ENCODE measurements at places on chromosomes 6 and 20.

DNA sequence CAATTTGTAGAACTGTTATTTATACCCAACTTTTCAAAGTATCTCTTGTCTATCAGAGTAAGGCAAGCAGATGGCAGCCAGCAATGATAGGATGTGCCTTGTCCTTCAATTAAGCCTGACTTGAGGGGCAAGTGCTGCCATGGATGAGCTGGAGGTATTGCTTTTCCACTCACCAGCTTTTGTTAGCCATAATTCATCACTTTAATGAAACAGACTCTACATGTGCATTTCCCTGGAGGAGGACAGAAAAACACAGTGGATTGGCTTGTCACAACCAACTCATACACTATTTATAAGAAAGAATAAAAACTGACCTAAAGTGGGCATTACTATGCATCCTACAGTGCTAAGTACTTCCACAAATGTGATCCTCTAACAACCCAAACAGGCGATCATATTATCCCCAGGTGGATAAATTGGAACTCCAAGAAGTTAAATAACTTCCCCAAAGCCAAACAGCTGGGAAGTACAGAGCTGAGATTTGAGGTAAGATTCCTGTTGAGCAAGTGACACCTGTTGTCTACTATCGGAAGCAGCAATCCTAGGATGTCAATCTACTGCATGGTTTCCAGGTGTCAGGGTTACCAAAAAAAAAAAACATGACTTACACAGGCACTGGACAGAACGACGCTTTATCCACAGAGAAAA, 73.9 kb upstream of the NRSN1 start:
- DNase-seq: no peak

DNA sequence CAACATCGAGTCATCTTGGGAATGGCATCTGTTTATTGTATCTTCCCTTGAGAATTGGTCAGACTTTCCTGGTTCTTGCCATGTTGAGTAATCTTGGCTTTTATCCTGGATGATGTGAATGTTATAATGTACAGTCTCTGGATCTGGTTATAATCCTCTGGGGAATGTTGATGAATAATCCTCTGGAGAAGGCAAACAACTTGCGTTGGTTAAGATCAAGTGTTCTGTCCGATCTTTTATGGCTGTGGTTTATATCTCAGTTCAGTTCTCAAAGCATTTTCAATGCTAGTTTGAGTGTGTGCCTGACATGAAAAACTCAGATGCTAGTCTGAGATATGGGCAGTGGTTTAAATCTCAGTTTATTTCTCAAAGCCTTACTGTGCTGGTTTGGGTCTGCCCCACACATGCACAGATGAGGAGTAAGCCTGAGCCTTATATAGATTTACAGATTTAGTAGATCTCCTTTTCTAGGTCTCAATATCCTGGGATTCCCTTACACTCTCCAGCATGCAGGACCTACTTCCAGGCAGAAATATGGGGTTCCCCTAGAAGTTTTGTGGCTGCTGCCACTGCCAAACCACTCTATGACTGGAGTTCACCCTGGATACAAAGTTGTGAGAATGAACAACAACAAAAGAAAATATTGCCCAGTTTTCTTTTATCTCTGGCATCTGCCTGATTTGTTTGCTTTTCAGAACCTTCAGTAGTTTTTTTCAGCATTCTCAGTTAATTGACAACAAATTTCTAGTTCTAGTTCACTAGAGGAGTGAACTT, 191.8 kb upstream of the MAN1A1 start:
- no peak for DNase-seq

GRCh38 chr6:74073429-74073828, 377.4 kb downstream of the CD109 start:
- DNase-seq: no peak

DNA sequence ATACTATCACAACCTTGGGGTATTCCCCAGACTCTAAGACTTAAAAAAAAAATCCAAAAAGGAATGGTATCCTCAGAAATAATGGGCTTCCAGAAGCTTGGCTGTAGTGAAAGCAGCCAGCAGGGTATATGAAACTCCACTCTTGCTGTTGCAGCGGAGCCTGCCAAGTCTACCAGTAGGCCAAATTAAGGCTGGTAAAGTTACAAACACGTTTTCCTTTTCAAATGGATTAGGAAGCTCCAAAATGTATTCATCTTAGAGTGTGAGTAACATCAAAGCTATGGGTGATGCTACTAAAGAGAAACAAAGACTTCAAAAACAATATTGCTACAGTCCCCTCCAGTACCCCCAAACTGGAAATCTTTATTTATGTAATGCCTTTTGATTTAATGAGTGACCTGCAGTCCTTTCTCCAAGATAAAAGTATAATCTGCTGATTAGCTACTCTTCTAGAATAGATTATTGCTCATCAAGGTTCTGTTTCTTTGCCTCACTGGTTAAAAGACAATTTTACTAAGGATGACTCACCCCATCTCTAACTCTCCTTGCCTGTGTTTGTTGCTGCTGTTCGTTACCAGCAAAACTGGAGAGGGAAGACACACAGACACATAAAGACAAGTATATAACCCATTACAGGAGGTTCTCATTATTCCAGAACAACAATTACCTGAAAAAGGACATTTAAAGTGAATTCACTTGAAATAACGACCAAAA, 84.9 kb downstream of the BTBD9 start:
- no peak for DNase-seq

DNA sequence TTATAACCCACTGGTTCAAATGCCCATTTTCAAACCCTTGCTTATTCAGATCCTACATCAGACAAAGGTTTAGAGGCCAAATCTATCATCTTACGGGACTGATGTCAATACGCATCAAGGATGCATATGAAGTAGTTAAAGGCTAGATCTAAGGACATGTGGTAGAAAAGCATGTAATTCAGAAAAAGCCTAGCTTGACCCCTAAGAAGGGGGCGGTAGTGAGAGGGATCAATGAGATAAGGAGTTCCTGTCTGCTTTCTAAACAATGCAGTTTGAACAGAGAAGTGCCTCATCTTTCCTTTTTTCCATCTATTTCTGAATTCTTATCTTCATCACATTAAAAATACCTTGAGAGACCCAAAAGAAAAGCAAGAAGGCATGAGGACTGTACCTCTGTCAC, 237.7 kb downstream of the ARHGAP18 start:
- no peak for DNase-seq

DNA sequence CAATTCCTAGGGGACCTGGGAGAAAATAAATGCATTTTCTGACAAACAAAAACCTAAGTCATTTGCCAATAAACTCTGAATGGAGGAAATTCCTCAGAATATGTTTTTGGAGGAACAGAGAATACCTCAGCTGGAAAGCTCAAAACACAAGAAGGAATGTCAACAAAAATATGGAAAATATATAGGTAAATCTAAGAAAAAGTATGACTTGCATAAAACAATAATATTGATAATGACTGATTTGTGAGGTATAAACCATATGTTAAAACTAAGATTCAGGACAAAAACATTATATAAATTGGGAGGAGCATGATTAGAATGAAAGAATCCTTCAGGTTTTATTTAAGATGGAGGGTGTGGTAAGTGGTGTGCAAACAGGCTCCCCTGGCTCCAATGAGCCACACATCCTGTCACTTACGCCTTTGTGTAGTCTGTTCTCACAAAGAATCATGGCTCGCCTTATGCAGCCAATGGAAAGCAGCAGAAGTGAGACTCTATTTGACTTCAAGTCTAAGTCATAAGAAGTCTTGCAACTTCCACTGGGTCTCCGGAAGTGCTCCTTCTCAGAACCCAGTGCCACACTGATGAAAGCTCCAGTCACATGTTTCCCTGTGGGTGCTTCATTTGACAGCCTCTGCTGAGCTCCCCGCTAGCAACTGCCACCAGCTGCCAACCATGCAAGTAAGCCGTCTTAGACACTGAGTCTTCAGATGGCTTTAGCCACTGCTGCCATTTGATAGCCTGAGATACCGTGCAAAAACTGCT, 8.1 kb downstream of the CFAP61 start:
- no peak for DNase-seq

GRCh38 chr6:167356874-167357273, 32.0 kb downstream of the TTLL2 start:
- no peak for DNase-seq

- DNase-seq: no peak
These were observed 62.4 kb downstream of the FAM229B start for GRCh38 chr6:112149719-112150263.

DNA sequence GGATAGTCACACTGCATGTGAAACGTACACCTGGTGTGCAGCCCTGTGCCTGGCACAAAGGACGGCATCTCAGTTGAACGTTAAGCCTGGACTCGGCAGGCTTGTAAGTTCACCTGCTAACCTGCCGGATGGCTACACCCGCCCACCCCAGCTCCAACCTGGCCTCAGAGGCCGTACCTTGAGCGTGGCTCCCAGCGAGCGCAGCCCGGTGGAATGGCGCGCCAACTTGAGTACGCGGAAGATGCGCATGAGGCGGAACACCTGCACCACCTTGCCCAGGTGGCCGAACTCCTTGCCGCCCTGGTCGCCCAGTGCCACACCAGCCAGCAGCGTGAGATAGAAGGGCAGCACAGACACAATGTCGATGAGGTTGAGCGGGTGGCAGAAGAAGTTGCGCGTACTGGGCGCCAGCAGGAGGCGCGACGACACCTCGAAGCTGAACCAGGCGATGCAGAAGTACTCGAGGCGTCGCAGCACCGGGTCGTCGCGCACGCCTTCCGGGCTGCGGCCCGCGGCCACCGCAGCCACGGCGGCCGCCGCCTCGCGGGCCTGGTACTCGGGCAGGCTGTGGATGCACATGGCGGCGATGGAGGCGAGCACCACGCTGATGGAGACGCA, 3.3 kb downstream of the KCNS1 start:
- DNase-seq: no peak

- no peak for DNase-seq
These were observed 15.8 kb downstream of the CAGE1 start for GRCh38 chr6:7373739-7374138.

DNA sequence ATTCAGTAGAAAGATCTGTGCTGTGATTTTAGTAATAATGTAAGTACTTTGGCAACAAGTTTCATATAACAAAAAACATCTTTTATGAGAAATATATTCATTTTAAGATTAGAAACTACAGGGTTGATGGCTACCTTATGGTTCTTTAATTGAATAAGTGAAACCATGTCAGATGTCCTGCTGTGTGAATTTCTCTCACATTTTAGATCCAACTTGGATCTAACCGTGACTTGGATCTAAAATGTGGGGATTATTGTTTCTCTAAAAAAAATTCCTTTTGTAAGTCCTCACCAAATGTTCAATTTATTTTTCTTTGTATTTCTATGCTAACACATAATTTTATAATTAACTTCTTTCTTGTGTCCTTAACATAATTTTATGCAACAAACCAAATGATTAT, 30.4 kb downstream of the ZC2HC1B start:
- no peak for DNase-seq

- no peak for DNase-seq
These were observed 285.3 kb downstream of the EYA4 start for GRCh38 chr6:133526436-133526835.

GRCh38 chr20:56833427-56833826, 204.3 kb downstream of the TFAP2C start:
- no peak for DNase-seq

DNA sequence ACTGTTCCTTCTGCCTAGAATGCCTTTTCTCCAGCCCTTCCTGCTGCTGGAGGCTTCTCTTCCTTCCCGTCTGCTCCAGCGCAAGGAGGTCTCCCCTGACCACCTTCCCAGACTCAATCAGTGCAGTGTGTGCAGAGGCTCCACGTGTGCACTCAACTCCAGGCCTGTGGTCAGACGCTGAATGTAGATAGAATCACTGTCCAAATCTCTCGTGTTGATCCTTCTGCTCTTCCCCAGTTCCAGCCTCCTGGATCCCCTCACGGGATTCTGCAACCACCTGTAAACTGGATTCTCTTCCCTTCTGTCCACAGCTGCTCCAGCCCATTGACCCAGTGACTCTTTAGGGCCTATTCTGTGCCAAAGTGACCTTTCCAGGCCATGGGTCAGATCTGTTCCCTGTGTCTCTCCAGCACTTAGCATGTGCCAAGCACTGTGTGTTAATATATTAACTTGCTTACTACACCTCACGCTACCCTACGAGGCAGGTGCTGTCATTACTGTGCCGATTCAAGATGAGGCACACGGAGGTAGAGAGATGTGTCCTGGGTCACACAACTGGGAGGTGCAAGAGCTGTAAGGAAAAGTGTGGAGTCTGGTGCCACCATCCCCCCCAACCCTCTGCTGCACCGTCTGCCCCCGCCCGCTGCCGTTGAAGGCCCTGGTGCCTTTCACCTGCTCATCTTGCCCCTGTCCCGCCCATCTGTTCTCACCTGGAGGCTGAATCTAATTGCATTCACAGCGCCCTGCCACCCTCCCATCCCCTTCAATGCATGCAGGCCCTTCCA, 112.2 kb downstream of the SULF2 start:
- DNase-seq: no peak

DNA sequence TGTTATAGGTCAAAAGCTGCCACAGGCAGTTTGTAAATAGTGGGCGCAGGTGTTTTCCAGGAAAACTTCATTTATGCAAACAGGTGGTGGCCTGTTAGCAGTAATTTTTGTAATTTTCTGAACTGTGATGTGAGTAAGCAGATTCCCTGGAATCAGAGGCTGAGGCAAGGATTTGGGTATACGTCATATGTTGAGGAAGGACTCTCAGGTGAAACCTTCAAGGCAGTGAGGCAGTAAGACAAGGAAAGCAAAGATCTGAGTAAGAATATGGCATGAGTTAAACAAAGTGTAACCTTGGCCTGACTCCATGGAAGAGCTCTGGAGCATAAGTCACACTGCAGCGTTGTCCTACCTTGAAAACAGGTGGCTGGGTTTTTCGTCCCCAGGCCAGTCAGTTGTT, 291.1 kb upstream of the BTBD3 start:
- DNase-seq: no peak

GRCh38 chr20:62277253-62277652, 25.5 kb upstream of the ADRM1 start:
- DNase-seq: no peak

DNA sequence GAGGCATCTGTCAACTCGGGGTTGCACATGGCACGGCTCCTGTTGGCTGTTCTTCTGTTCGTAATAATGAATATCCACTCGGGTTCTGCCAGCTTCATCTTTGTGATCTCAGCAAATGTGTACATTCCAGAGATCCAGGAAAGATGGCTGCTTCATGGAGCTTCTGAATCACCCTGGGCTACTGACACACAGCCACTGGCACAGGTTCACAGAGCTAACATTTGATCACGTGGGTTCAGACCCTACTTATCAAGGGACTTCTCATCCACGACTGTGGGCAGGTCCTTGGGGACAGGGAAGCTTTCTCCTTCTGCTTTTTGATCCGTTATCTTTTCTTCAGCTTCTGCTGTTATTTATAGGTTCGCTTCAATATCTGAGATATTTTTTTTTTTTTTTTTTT, 18.1 kb downstream of the PPP1R3G start:
- no peak for DNase-seq

GRCh38 chr20:38046572-38046971, 13.0 kb downstream of the RPRD1B start:
- no peak for DNase-seq

GRCh38 chr20:10621149-10621548, 52.6 kb downstream of the JAG1 start:
- no peak for DNase-seq

Data from effector memory CD8-positive, alpha-beta T cell (primary cell).